ENCODE measurements at places on chromosomes 7 and 10. TPM values are rescaled to one million over a fixed set of nuclear protein-coding genes. Genes with fewer than 3 reads are reported as not detected.

FAM25G gene
- total RNA-seq: not detected

IFIT2 gene
- total RNA-seq: 4.3 TPM

SEMA3A gene
- total RNA-seq: 18.0 TPM

BBIP1 gene
- 31.2 TPM for total RNA-seq

SAP25 gene
- total RNA-seq: 6.2 TPM

PRSS1 gene
- total RNA-seq: not detected

PLCE1 gene
- 29.8 TPM for total RNA-seq

DNA sequence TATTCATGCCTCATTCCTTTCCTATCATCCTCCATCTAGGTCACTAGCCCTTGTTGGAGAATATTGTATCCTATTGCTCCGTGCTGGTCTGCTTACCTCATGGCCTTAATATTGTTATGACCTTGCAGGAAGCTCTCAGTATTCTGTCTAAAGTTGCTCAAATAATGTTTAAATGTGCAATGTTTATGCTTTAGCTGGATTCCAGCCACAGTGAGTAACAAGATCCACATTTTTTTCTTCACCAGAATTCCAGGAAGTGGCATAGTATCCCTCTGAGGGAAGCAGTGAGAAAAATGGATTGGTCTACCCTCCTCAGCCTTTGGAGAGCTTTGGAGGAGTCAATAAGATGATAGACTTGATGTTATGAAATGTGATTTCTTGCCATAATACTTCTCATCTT, 402.6 kb downstream of the NRG3 start:
- DNase-seq: no peak

DNA sequence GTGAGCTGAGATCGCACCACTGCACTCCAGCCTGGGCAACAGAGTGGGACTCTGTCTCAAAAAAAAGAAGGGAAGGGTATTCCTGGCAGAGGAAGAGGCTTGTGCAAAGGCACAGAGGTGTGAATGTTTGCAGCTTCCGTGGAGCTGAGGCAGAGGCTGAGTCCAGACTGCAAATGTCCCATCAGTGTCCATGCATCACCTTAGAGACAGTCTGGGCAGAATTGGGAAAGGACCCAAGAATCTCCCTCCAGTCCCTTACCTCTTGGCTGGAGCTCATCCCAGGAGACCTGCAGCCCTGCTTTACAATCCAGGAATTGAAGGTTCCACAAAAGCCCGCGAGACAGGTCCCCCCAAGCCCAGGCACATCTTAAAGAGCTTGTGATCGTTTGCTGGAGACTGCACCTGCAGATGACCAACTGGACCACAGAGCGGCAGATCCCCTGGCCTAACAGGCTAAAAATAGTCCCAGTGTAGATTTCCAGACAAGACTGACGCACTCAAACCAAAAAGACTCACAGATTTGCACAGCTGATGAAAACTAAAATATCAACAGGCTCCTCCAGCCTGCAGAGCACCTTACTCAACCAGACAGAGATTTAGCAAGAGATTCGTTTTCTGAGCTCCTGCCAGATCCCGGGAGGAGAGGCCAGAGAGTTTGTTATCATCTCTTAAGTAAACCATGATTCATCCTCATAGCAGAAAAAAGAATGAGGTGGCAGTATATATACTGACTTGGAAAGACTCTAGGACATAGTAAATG, 22.9 kb upstream of the NANOS1 start:
- DNase-seq: peak; percentile 53

DNA sequence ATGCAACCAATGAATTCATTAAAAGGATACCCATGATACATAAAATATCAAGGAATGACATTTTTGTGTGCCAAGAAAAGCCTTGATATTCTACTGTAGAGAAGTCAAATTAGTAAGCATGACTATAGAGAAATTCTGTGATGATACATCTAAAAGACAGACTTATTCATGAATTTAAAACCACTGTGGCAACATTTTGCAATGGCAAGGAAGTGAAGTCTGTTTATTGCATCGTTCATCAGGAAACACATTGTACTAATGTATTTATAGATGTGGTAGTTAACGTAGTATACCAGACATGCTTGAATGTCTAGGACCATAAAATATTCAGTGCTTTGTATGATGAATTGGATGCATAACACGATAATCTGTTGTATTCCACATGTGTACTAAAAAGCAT, 9.3 kb upstream of the CLEC5A start:
- DNase-seq: no peak

DNA sequence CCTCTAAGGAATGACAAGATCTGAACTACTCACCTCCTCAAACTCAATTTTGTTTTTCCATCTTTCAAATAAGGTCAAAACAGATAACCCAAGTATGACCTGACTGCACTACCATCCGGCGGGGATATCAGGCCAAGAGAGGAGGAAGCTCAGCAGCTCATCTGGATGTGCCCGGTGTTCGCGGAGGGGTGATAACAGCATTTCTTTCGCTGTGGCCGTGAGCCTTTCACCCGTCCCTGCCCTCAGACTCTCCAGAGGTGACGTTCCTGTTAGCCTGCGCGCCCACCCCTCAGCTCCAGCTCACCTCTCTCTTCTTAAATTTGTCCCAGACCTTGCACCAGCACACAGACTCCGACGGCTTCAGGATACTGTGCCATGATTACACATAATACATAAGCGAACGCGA, 526 bp downstream of the ZNF248 start:
- peak; percentile 33 for DNase-seq

GRCh38 chr10:103786020-103786419, 69.4 kb downstream of the SH3PXD2A start:
- no peak for DNase-seq

DNA sequence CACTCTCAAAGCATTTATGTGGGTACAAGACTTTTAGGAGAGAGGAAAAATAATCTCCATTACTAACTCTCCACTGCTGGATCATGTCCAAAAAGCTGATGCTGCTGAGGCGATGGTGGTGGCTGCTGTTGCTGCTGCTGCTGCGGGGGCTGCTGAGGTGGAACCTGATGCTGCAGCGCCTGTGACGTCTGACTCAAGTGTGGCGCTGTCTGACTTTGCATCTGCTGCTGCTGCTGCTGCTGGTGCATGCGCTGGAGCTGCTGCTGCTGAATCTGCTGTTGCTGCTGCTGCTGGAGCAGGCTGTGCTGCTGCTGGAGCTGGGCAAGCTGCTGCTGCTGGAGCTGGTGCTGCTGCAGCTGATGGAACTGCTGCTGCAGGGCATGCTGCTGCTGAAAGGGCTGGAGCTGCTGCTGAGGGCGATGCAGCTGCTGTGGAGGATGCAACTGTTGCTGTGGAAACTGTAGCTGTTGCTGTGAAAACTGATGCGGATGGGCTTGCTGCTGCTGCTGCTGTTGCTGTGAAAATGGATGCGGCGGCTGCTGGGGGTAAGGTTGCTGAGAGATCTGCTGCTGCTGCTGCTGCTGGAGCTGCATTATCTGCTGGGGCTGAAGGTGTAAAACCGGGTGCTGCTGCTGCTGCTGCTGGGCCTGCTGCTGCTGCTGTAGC, 34.5 kb downstream of the PAXIP1 start:
- no peak for DNase-seq

DNA sequence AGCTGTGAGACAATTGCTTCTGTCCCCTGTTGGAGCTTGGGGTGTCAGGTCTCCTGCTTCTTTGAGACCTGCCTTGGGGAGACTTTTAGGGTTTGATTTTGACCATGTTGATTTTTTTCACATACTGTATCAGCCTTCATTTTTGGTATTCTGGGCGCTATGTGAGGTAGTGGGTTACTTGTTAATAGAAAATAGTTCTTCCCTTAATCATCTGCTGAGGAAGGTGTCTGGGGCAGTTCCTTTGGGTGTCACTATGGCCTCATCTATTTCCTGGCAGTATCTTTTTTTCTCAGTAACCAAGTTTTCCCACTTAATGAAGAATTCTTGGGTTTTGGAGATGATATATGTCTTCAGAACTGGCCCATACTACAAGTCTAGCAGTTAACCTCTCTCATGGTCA, 4.6 kb upstream of the NOLC1 start:
- no peak for DNase-seq

GRCh38 chr7:33933611-33934281, 28.4 kb downstream of the BMPER start:
- no peak for DNase-seq

- DNase-seq: no peak
These were observed 280.8 kb downstream of the ARHGAP12 start for GRCh38 chr10:31647861-31648260.

DNA sequence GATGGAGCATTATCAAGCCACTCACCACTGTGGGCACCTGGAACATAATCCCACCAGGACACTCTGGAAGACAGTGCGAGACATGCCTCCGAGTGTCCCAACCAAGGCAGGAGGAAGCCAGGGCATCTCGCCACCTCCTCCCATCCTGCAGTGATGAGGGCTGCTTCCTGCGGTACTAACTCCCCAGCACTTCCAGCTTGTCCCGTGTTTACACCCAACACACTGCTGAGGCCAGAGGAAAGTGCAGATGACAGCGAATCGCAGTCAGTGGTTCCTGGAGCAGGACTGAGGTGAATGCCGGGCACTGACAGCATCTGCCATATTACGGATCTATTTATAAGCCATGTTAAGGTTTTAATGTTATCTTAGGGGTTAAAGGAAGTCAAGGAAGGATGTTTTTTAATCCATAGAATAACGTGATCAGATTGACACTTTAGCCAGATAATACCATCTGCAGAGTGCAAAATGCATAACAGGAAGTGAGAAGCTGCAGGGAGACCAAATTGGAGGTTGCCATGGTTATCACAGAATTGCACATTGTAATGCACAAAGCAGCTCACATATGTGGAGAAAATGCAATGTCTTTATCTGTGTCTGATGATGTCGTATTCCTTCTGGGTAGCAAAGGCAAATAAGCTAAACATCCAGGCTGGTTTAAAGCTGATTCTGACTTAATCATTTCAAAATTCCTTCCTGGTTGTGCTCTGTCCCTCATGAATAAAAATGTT, 314.1 kb upstream of the C7orf33 start:
- DNase-seq: no peak

DNA sequence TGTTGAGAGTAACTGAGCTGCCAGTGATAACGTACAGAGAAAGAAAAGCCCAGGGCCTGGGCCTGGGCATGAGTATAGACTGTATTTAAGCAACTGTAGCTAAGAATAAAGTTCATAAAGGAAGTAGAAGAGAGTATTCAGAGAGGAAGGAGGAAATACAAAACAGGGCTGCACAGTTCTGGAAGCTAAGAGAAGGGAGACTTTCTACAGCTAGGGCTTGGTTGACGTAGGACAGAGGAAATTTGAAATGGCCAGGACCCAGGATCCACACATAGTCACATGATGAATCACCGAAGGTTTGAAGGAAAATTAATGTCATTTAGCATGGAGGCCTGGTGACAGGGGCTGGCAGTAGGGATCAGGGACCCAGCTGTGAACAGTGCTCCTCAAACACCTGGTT, 66.7 kb downstream of the ARL4A start:
- DNase-seq: no peak

GRCh38 chr10:43576580-43576979, 2.2 kb upstream of the ZNF239 start:
- DNase-seq: no peak

DNA sequence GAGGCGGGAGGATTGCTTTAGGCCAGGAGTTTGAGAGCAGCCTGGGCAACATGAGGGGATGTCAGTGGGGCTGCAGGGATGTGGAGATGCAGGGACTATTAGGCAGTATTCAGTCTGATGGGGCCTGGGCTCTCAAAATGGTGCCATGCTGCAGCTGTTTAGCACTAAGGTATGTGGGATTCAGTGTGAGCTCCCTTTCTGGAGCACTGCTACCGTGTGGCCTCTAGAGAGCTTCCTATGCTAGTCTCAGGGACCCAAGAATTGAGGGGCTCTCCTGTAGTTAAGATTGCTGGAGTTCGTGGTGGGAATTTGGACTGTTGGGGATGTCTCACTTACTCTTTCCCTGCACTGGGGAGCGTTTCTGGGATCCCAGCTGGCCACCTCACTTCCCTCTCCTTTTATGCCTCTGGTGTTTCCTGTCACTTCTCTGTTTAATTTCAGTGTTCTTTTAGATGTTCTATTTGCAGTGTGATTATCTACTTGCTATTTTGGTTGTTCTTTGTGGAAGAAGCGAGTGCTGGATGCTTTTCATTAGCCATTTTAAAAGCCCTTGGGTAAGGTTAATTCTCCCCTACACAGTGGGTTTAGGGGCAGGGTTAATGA, 23.4 kb downstream of the LSMEM1 start:
- DNase-seq: no peak

DNA sequence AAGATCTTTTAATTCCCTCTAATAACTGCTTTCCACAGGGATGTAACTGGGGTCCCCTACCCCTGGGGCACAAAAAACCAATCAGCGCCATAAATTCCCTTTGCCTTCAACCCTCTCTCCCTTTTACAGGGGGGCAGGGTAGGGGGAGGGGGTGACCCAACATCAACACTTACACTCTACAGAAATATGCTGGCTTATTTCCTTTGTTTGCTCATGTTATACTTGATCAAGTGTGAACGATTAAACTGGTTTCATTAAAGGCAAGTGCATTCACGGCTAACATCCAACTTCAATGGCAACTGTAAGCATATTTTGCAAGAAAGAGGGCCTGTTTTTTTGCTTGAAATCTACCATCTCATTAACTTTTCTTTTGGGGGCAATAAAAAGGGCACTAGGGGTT, 2.9 kb downstream of the CTBP2 start:
- no peak for DNase-seq

DNA sequence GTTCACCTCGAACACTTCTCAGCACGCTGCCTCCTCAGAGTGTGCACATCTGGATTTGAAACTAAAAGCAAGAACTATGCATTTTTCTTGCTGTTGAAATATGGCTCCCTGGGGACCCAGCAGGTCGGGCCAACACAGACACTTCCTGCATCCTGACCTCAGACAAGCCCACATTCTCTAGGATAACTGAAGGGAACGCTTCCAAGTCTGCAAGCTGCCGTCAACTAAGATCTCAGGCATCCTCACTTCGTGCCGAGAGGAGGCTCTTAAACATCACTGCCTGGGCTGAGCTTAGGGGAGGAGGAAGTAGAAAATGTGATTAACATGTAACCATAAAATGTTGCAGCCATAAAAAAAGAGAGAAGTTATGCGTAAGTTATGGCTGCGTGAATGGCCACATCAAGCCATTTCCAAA, 65.5 kb downstream of the PYROXD2 start:
- DNase-seq: no peak

DNA sequence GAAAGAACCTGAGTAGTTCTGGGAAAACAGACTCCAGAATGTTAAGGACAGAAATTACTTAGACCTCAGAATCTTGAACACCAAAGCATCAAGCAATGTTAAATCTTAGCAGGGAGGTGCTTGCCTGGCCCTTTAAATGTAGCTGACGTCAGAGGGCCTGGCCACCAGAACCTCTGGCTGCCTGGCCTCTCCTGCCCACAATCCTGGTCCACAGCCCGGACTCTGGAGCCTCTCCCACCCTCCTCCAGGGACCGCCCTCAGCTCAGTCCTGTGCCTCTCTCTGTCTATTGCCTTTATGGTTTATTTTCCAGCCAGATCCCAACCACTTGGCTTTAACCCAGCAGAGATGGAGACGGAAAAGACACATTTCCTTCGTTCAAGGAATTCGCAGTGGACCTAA, 42.2 kb upstream of the EGR2 start:
- peak; percentile 3 for DNase-seq

- no peak for DNase-seq
These were observed 3.2 kb downstream of the ZNF800 start for GRCh38 chr7:127389321-127389720.

GRCh38 chr7:96832092-96832662, 122.5 kb upstream of the SEM1 start:
- DNase-seq: no peak
